T follicular helper cell (primary cell): ENCODE measurements at places on chromosomes 5 and 9.

- no peak for DNase-seq
Observed at GRCh38 chr5:98401656-98402055, 371.8 kb upstream of the RGMB start.

DNA sequence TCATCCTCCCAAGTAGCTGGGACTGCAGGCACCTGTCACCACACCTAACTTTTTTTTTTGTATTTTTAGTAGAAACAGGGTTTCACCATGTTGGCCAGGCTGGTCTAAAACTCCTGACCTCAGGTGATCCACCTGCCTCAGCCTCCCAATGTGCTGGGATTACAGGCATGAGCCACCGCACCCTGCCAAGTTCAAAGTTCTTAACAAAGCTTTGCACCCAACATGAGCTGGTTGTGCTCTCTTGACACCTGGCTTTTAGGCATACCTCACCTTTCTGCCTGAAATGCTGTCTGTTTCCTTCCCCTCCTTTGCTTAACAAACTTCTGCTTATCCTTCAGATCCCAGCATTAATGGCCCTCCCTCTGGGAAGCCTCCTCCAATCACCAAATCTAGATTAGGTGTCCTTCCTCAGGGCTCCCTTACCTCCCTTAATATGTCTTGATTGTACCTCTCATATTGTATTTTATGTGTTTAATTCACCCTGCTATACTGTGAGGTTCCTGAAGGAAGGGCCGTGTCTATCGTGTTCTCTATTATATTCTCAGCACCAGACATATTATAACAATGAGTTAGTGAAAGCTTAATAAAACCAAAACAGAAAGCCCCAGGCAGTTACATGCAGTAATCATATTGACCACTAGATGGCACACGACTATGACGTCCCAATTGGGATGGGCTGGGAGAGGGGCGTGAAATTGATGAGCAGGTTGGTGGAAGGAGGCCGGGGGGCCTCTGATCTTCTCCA, 62.9 kb upstream of the PPARGC1B start:
- DNase-seq = no peak

- no peak for DNase-seq
Observed at GRCh38 chr9:104772714-104773510, 9.0 kb downstream of the NIPSNAP3B start.

- DNase-seq = no peak
Observed at GRCh38 chr5:178356431-178356872, 123.8 kb upstream of the PHYKPL start.

DNA sequence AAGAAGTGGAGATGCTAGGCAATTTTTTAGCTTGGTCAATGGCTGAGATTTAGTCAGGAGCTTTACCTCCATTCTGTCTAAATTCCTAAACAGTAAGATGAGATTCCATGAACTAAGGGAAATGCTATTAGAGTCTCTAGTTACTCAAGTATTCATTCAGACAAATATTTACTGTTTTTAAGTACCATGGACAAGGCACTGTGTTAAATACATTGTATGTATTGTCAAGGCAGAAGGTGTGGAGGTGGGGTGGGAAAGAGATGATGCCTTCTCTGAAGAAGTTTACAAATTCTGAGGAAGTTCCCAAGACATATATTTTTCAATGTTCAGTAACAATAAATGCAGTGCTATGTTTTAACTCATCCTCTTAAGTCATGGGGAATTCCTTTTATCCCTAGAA, 459.9 kb upstream of the NMUR2 start:
- no peak for DNase-seq

GRCh38 chr9:89153232-89154017, 25.2 kb downstream of the SHC3 start:
- DNase-seq = no peak

GRCh38 chr9:133144142-133144903, 19.4 kb downstream of the GBGT1 start:
- peak; percentile 83 for DNase-seq

- DNase-seq = no peak
Observed at GRCh38 chr9:75471549-75472114, 383.3 kb downstream of the OSTF1 start.

- DNase-seq = no peak
Observed at GRCh38 chr5:160616712-160617497, 195.2 kb downstream of the PTTG1 start.

- no peak for DNase-seq
Observed at GRCh38 chr9:36999728-37000333, 34.2 kb downstream of the PAX5 start.

DNA sequence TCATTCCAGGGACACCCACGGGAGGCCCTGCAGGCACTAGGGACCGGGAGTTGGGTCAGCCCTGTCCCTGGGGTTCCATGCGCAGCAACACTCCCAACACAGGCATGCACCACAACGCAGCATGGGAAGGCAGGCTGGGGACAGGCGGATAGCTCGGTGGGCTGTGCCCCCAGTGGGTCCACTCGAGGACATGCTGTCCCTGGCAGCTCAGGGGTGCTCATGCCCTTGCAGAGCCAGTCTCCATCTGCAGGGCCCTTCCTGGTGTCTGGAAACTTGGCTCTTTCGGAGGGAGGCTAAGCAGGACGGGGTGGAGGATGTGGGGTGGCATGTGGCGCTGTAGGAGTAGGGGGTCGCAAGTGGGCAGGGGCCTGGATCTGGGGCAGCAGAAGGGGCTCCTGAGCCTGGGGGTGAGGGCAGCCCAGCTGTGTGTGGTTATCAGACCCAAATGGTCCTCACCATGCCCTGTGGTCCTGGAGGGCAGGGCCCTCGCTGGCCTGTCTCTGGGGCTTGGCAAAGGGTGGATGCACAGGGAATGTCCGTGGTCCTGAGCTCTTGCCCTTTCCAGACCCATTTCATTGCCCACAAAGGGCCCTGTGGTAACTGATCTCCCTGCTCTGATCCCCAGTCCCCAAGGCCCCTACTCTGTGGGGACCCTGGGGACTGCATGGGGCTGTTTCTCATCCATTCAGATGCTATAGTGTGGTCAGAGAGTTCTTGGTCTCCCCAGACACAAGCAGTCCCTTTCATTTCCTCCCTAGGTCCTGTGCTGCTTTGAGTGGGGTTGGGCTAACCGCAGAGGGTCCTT, 90.3 kb upstream of the PHYKPL start:
- no peak for DNase-seq

- no peak for DNase-seq
Observed at GRCh38 chr5:52796516-52797103, 8.9 kb downstream of the ITGA1 start.

GRCh38 chr9:95120781-95121370, 196.6 kb downstream of the FANCC start:
- DNase-seq = no peak

GRCh38 chr5:39063037-39063436, 11.2 kb downstream of the RICTOR start:
- no peak for DNase-seq

DNA sequence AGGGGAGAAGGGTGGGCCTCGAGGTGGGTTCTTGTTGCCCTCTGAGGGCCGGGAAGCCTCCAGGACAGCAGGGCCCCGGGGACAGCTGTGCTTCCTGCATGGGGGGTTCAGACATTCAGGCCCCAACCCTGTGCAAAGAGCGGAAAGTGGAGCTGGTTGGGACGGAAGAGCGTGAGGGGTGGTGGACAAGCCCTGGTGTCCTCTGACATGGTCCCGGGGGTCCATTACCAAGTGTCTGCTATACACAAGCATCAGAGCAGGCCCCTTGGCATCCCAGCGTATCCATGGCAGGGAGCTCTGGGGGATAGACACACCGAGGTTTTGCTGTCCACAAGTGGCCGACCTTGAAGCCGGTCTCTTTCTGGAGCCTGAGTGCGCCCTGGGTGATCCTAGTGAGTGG, 9.3 kb downstream of the PLPP7 start:
- no peak for DNase-seq

GRCh38 chr5:137648361-137648760, 87.5 kb downstream of the KLHL3 start:
- no peak for DNase-seq

DNA sequence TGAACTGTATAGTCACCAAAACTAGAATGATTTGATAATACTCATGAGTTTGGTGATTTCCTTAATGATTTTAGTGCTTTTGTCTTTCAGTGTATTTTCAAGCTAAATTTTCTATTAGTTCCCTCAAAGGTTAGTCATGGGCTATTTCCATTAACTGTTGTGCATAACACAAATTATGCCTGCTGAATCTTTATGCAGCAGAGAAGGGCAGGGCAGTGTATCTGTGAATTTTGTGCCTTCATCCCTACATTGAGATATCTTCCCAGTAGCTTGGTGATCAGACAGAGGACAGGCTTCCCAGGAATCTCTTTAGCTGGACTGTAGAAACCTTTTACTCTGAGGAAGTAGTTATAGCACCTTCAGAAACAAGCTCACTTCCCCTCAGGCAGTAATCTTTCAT, 1036.9 kb downstream of the EFNA5 start:
- no peak for DNase-seq

GRCh38 chr5:165780901-165781300, 2275.5 kb downstream of the MAT2B start:
- DNase-seq = no peak

DNA sequence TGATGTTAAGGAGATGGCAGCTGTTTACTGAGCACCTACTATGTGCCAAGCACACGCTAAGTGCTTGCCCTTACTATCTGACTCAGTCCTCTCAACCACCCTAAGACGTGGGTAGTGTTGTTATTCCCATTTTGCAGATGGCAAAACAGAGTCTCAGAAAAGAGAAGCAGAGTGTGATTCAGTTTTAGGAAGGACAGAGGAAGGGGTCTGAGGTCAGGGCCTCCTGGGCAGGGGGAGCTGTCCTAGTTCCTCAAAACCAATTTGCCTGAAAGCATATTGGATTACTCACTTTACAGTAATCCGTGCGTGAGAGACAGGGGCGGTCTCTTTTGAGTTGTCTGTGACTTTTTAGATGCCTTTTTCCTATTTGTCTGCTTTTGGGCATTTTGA, 23.2 kb downstream of the DNM1 start:
- no peak for DNase-seq

GRCh38 chr9:126057121-126057825, 269.4 kb upstream of the MVB12B start:
- no peak for DNase-seq

DNA sequence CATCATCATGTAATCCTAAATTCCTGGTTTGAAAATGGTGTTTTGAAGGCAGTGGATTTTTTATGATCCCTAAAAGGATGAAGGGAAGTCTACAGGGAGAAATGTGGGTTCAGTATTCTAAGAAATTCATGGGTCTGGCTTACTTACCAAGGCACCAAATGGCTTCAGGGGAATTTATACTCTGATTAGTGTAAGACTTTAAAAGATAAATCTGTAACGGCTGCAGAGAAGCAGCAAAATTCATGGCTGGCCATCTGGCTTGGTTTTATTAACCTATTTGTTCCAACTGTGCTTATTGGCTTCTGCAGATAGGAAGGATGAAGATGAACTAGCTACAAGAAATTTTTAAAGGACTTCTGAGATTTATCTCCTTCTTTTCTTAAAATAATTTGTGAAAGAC, 222.8 kb downstream of the TENT4A start:
- DNase-seq = no peak

DNA sequence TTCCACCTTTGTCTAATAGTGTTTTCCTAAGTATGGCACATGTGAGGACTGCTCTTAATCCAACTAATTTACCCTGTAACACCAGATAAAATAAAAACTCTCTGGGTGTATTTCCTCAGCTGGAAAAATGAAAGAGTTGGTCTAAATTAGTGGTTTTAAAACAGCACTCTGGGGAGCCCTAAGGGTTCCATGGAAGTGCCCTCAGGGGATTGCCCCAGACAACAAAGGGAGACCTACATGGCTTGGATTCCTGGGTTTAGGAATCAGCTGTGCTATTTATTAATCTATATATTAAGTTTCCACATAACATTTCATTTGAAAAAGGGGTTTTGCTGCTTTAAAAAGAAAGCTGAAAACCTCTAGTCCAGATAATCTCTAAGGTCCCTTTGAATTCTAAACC, 20.2 kb downstream of the ADAMTS6 start:
- DNase-seq = no peak

DNA sequence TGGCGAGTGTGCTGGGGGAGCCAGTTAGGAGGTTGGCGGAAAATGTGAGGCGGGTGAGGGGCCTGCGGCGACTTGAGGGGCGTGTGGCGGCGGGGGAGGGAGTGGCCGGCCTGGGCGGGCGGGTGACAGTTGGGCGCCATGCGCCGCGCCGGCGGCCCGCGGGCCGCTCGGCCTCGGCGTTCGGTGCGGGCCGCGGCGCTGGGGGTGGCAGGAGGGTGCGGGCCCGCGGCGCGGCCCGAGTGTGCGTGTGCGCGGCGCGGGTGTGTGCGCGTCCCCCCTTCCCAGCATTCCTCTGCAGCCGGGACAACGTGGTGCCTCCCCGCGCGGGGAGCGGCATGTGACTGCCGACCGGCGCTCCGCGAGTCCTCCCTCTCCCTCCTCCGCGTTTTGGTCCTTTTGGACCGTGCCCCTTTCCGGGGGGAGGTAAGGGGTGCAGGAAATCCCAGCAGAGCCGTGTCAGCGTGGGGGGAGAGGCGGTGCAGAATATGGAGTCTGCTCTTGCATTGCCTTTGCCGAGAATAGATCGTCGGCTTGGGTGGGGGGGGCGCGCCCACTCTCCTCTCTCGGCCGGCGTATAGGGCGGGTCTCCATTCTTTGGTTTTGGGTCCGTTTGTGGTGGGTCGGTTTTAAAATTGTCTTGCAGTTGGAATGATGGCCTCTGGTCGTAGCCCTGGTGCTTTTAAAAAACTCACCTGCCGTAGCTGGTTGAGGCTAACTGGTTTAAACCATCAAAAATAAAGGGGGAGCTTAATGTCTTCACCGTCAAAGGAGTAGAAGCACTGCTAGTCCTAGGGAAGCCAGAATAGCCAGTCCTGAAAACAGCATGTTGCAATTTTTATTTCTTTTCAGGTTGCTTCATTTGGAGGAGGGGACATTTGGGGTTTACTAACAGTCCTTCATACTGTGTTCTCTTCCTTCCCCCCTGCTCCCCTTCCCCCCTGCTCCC, 2.0 kb downstream of the LARP1 start:
- DNase-seq = peak; percentile 29

DNA sequence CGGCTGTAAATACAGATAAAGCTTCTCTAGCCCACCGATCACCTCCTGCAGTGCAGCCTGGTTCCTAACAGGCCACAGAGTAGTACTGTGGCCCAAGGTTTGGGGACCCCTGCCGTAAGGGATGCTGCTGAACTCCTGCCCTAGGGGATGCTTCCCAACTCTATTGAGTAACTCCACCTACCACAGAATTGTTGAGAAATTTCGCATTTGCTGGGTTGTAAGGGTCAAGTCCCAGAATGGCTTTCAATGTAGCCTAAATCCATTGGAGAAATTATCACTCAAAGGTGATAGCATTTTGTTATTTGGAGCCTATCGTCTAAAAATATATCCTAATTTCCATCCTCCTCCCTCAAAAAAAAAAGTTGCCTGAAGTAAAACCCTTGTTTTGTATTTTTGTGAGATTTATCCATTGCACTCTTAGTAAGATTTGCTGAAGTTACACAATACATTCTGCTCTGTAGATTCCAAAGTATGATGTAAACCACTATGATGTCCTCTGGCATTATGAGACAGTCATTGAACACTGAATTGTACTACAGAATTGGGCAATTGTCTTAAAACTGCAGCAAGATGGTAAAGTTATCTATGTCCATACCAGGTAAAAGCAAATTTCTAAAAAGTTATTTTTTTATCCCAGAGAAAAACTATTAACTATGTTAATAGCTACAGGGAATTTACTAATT, 14.0 kb downstream of the ACTBL2 start:
- no peak for DNase-seq
